ENCODE measurements at places on chromosomes 4 and X.
A peak's percentile ranks its signal among the peaks of the same experiment; 100 is the strongest.

- DNase-seq: no peak
These were observed 1004.0 kb downstream of the ADGRL3 start for GRCh38 chr4:62204136-62204535.

DNA sequence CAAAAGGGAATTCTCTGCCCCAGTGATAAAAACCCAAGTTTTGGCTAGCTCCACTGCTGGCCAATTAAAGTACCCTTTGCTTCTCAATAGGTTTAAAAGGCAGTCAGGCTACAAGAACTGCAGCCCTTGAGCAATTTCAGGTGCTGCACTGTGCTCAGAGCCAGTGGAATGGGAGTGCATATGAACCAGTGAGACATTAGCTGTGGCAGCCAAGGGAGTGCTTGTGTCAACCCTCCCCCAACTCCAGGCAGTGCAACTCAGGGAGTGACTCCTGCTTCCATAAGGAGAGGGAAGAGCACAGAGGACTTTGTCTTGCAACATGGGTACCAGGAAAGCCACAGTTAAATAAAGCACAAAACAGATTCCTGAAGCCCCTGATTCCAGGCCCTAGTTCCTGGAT is 61.6 kb upstream of the VAMP7 start:
- DNase-seq: no peak

DNA sequence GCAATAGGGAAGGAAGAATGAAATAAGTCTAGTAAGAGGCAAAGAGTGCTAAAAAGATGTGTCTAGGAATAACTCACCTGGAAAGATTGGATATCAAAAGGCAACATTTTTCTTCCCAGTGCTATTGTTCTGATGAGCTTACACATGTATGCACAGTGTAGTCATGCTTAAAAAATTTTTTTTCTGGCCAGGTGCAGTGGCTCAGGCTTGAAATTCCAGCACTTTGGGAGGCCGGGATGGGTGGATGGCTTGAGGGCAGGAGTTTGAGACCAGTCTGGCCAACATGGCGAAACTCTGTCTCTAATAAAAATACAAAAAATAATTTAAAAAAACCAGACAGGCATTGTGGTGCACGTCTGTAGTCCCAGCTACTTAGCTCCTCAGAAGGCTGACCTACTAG is 795.8 kb upstream of the IGFBP7 start:
- DNase-seq: no peak

- no peak for DNase-seq
These were observed 122.4 kb downstream of the C4orf33 start for GRCh38 chr4:129218360-129218759.

DNA sequence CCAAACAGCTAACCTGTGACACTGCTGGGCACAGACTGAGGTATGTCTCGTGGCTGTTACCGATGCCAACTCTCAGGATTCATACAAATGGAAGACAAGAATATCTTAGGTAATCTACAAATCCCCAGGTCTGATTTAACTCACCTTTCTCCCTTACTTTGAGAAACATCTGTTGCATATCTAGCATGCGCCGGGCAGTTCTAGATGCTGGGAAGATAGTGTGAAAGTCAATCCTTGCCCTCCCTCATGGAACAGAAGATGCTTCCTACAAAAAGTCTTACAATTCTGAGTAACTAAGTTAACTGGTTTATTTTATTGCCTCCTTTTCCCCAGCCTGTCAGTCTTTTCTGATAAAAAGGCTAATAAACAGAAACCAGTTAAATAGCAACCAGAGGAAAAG is 212.2 kb upstream of the FAT1 start:
- no peak for DNase-seq

GRCh38 chr4:40800064-40800463 is 50.3 kb downstream of the NSUN7 start:
- no peak for DNase-seq

- no peak for DNase-seq
These were observed 356.5 kb downstream of the PDGFC start for GRCh38 chr4:156615066-156615531.

DNA sequence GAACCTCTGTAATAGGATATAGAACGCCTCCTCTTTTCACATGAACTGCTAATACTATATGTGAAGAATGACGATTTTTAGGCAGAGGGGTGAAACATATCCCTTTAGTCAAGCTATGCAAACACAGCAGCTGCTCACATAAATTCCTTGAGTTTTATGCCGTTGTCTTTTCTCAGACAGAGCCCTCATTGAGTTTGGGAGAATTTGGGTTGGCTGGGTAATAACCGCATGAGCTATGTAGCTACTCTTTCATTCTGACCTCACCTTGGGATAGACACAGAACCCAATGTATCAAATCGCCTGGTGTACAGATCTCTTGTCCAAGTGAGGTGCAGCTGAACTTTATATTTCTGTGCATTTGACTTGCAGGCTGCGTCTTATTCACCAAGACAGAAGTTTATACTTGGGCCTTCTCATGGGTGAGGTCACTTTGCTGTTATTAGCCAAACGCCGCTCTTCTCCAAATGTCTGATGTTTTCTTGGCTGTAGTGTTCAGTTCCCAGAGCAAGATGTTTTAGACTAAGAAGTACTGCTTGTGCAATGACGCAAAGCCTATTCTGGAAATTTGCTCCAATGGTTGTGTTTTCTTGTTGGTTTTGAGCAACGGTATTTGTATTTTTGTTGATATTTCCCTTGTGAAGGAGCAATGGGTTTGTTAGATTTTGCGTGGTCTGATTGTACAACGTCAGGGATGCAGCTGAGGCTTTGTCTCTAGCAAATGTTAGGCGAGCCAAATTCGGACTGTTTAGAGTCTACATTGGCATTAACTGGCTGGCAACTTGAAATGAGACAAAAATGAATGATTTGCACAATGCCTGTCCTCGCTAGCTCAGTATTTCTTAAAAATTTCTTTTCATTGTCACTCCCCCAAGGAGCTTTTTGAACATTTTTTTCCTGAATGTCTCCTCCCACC is 11.2 kb upstream of the SPARCL1 start:
- no peak for DNase-seq

DNA sequence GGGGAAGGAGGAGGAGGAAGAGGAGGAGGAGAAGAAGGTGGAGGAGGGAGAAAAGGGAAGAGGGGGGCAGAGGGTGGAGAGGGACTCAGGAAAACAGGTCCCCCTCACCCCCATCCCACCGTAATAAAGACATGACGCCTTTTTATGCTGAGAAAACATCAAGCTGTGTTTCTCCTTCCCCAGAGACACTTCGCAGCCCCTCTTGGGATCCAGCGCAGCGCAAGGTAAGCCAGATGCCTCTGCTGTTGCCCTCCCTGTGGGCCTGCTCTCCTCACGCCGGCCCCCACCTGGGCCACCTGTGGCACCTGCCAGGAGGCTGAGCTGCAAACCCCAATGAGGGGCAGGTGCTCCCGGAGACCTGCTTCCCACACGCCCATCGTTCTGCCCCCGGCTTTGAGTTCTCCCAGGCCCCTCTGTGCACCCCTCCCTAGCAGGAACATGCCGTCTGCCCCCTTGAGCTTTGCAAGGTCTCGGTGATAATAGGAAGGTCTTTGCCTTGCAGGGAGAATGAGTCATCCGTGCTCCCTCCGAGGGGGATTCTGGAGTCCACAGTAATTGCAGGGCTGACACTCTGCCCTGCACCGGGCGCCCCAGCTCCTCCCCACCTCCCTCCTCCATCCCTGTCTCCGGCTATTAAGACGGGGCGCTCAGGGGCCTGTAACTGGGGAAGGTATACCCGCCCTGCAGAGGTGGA is 45.3 kb upstream of the SHOX start:
- DNase-seq: no peak

GRCh38 chr4:78758085-78758484 is 18.1 kb upstream of the BMP2K start:
- no peak for DNase-seq

DNA sequence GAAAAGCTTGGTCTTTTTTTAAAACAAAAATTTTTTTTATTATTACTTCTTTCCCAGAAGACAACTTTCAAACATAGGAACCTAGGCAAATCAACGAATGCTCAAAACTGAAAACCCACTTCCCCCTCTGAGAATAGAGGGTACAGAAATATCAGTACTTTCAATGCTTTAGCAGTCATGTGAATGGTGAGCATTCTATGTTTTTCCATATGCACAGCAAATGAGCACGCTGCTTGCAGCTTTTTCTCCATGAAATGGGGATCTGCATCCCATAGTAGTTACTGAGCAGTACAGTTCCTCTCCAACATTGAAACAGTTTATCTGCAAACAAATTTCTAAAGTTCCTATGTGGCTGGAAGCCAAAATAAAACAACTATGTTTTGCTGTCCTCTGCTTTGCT is 108.4 kb upstream of the BMP2K start:
- no peak for DNase-seq

- DNase-seq: no peak
These were observed 28.7 kb downstream of the DOK7 start for GRCh38 chr4:3491681-3492405.

- DNase-seq: no peak
These were observed 1.1 kb downstream of the DCK start for GRCh38 chr4:70994387-70995099.

DNA sequence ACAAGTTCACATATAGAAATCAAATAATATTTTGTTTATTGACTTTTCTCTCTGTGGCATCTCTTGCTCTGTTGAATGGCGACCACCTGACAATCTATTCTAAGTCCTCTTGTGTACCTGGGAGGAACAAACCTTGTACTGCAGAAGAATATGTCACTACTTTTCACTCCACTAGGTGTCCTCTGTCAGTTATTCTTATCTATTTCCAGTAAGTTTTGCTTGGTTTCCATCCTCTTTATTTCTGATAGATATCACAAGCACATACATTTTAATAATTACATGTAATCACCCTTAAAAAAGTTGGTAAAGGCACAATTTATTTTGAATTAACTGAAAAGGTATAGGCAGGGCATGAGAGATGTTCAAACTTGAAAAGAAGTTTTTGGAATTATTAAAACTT is 238.4 kb downstream of the SNCA start:
- no peak for DNase-seq

DNA sequence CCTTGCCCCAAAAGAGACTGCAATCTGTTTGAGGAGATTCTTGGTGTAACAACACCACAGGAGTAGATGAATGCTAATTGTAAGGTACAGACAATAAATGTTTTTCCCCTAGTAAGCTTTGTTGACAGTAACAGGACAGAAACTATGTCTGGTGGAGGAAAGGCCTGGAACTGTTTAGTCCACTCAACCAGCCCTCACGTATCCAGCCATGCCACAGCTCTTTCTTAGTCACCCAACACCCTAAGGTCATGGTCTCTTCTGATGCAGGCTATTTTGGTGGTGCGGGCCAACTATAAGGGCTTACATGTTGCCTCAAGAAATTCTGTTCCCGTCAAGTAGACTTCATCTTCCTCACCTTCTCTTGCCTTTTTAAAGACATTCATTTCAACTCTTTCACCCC is 75.9 kb upstream of the GAB1 start:
- no peak for DNase-seq

DNA sequence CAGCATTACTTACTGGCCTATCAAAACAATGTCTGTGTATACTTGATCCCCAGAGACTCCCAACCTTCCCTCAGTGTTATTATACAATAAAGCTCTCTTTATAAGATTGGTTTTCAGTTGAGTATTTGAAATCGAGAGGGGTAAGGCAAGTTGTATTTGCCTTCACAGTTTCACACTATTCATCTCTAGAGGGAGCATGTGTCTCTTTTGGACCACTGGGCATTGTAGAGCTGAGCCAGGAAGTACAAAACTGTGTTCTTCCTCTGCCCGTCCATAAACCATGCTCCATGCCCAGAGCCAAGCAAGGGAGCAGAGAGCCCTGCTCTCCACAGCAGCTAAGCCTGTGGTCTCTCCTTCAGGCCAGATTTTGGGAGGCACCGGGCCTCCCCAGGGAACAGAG is 61.5 kb upstream of the HHIP start:
- no peak for DNase-seq

GRCh38 chr4:38560768-38561558 is 103.0 kb upstream of the KLF3 start:
- peak; percentile 3 for DNase-seq

- no peak for DNase-seq
These were observed 229.9 kb upstream of the CPEB2 start for GRCh38 chr4:14772388-14772787.

DNA sequence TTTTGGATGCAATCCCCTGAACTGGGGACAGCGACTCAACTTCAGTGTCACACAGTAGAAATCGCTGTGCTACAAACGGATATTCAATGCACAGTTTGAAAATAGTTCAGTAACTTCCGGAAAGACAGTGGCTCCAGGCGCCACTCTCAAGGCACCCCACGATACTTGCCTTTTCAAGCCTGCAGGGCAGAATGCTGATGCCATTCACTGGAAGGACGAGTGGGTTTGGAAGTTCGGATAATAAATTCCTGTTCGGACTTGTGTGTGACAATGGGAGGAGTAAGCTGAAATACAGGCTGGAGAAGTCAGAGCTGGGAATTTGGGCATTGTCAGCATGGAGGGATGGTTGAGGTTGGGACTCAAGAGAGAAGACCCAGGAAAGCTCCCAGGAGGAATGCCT is 64.3 kb upstream of the HELT start:
- no peak for DNase-seq

- DNase-seq: no peak
These were observed 2.9 kb downstream of the HDAC8 start for GRCh38 chrX:72569786-72570185.

DNA sequence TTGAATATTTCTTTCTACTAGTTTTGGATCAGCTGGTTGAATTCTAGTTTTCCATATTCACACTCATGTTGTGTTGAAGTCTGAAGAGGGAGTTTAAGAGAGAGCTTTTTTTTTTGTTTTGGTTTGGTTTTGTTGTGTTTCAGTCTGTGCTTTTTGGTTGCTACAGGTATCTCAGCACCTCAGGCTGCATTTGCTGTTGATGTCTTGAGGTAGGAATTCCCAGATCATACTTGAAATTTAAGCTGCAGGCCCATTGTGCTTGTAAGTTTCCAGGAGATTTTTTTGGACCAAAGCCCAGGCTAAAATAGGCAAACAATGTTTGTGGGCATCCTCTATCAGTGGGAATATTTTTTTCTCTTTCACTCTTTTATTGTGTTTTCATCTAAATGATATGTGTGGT is 190.2 kb upstream of the AGA start:
- DNase-seq: no peak

- no peak for DNase-seq
These were observed 1008.5 kb upstream of the LCORL start for GRCh38 chr4:19030048-19030447.

- no peak for DNase-seq
These were observed 10.0 kb downstream of the SAT1 start for GRCh38 chrX:23792861-23793553.
